Ecto neural progenitor cell (in vitro differentiated cells): ENCODE measurements at places on chromosomes 1 and 21.

DNA sequence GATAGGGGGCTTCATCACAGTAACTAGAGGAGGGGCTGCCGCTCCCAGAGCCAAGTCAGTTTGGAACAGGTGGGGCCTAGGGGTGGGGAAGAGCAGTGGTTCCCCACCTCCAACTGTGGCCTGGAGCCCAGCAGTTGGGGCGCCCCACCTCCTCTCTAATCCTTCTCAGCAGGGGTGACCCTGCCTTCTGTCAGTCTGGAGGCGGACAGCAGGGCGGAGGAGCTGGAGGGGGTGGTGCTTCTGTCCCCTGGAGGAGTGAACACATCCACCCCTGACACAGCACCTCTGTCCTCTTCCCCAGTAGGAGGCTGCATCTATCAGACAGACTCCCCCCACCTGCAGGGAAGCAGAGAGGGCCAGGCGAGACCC, 73.8 kb downstream of the MRPL37 start:
- peak; percentile 67 for DNase-seq

DNA sequence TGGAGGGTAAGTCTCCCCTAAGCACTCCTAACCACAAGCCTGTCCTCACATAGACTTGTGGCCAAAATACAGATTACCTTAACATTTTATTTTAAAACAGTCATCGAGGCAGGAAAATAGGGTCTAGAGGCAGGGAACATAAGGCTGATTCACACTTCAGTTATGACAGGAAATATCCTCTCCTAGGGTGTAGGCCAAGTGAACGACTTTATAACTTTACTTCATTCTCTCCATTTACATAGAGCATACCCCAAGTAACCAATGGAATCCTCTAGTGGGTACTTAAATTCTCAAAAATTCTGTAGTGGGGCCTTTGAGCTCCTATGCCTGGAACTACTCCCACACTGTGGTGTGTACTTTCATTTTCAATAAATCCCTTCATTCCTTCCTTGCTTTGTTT, 113.0 kb downstream of the WDR3 start:
- no peak for DNase-seq

DNA sequence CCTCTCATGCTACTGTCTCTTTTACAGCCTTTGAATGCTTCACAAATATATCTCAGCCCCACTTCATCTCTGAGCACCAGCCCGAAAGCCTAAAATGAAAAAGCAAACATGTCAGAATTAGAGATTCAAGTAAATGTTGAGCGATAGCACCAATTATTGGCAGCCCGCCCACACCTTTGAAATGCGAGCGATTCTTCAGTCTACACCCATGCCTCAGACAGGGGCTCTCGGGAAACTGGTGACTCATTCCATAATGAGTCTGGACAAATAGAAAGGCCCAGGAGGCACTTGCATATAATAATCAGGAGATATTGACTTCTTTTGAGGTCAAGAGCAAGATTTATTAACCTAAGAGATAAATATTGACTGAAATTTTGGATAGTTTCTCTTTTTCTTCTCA, 487.3 kb upstream of the PTBP2 start:
- DNase-seq = no peak

DNA sequence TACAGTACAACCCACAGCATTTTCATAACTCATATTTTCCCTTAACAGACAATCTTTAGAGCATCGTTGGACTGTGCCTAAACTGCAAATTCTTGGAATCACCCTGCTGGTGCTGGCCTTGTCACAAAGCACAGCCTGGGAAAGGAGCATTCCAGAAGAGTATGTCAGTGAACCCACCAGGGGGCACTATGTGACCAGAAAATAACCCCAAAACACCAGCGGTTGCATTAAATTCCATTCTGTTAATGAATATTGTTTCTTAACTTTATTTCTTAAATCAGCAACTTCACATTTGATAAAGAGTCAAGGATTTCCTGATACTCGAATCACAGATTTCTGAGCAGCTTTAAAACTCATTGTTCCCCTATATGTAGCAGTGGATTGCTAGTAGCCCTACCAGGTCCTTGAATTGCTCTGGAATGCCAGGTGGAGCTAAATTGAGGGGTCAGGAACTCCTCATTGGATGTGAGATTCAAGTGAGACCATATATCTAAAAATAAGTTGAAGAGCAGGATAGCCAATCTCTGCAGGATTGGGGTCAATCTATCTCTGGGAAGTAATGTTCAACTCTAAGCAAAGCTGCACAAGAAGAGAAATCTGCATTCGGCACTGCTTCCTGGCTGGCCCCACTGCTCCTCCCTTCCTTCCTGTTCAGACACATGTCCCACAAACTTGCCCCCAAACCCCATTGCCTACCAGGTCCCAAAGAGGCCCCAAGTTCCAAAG, 12.7 kb upstream of the RAB4A start:
- peak; percentile 73 for DNase-seq

DNA sequence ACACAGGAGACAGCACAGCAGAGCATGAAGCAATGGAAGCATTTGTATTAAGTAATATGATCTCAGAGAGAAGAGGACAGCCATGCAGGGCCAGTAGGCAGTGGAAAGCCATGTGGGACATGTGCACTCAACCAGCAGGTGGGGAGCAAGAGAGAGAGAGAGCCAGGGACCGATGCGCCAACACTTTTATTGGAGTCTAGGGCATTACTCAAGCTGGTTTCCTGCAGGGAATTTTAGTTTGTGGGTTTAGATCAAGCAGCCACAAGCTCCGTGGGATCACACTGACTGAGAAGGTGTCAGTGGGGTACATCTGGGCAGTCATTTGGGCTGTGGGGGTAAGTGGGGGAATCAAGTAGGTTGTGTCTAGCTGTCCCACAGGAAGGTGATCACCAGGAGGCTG, 137.1 kb downstream of the PCBP3 start:
- DNase-seq = no peak

- DNase-seq = no peak
Measured at GRCh38 chr21:17613242-17613676, 558 bp upstream of the BTG3 start.

- no peak for DNase-seq
Measured at GRCh38 chr1:112359961-112360767, 35.9 kb upstream of the CTTNBP2NL start.

DNA sequence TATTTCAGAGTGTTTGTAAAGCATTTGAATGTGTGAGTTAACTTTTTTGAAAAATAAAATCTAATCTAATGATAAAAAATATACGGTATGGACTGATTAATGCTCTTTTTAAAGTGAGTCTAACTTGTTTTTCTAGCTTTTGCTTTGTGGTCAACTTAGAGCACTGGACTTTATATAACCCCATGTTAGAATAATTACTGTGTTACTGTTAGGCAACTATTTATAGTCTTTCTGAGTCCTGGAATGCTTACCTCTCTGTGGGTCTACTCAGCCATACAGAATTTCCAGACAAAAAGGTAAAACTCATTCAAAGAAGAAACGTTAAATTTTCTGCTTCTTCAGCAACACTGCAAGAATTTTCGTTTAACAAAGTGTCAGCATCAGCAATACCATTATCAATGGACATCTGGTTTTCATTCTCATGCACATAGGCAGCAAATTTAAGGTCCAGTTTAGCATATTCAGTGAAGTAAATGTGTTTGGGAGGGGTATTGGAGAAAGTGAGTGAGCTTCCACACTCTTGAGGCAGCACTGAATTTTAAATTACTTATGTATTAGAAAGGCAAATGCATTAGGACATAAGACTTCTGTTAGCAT, 664.7 kb upstream of the NEGR1 start:
- no peak for DNase-seq

- DNase-seq = no peak
Measured at GRCh38 chr1:232507571-232507970, 122.4 kb downstream of the SIPA1L2 start.

GRCh38 chr21:44572959-44573583, 458 bp upstream of the KRTAP10-4 start:
- no peak for DNase-seq

DNA sequence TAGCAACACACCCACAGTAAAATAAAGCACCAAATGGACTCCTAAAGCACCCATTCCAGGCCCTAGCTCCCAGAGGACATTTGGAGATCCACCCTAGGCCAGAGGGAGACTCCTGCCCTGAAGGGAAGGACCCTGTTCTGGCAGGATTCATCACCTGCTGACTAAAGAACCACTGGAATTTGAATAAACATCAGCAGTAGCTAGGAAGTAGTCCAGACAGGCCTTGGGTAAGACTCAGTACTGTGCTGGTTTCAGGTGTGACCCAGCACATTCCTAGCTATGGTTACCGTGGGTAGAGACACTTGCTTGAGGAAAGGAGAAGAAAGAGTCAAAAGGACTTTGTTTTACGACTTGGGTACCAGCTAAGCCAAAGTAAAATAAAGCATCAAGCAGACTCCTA, 92.7 kb upstream of the LRRC7 start:
- DNase-seq = no peak

GRCh38 chr1:63322944-63323864, 837 bp downstream of the FOXD3 start:
- DNase-seq = peak; percentile 71

- no peak for DNase-seq
Measured at GRCh38 chr21:35002879-35003722, 46.0 kb downstream of the RUNX1 start.

GRCh38 chr1:155007251-155007828, 4.7 kb downstream of the ZBTB7B start:
- no peak for DNase-seq

DNA sequence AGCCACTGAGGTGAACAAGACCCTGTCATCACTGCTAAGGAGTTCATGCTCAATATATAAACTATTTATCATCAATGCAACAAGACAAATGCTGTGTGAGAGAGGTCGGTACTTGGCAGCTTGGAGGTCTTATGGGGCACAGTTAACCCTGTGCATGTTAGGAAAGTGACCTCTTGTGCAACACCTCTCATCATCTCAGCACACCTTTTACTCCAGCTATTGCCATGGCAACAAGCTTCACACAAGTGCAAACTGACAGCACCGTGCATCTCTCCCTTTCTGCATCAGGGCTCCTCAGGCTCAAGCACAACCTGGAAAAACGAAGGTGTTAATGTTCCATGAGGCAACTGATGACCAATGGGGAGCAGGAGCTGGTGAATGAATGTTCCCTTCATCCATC, 14.7 kb upstream of the MYSM1 start:
- no peak for DNase-seq

DNA sequence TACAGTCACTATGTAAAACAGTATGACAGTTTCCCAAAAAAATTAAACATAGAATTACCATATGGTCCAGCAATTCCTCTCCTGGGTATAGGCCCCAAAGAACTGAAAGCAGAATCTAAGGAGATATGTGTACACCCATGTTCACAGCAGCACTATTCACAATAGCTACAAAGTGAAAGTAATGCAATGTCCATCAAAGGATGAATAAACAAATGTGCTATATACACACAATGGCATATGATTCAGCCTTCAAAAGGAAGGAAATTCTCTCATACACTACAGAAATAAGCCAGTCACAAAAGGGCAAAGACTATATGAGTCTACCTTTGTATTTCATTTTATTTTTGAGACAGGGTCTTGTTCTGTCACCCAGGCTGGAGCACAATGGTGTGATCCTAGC, 120.4 kb downstream of the TOMM20 start:
- DNase-seq = no peak

- no peak for DNase-seq
Measured at GRCh38 chr1:80272495-80272894, 1266.0 kb upstream of the ADGRL4 start.

DNA sequence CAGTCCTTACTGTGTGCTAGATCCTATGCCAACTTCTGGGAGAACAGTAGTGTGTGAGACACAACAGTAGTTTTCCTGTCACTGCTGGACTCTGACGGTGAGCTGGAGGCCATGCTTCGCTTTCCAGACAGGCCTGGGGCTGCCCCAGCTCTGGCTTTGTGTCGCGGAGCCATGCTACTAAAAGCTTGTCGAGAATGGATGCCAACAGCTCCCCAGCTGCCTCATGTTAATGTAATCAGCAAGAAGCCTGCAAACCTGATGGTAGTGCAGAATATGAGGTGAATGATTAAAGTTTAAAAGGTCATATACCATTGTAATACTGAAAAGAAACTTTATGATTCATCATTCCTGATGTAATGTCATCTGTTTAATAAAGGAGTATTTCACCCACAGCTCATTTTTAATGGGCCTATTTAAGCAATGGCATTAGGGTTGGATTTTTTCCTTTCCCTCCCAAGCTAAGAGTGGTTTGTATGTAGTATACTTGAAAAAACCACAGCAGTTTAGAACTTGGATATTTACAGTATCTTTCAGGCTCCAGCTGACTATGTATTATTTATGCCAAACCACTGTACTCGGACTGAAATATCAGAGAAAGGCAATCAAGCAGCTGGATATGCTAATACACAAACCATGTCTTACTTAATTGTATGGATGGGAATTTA, 343.0 kb downstream of the NUF2 start:
- DNase-seq = no peak

- no peak for DNase-seq
Measured at GRCh38 chr1:182680901-182681567, 3.4 kb downstream of the RGS8 start.

- no peak for DNase-seq
Measured at GRCh38 chr1:89566761-89567174, 42.1 kb downstream of the LRRC8B start.

- DNase-seq = no peak
Measured at GRCh38 chr21:39705849-39706248, 39.1 kb upstream of the IGSF5 start.

DNA sequence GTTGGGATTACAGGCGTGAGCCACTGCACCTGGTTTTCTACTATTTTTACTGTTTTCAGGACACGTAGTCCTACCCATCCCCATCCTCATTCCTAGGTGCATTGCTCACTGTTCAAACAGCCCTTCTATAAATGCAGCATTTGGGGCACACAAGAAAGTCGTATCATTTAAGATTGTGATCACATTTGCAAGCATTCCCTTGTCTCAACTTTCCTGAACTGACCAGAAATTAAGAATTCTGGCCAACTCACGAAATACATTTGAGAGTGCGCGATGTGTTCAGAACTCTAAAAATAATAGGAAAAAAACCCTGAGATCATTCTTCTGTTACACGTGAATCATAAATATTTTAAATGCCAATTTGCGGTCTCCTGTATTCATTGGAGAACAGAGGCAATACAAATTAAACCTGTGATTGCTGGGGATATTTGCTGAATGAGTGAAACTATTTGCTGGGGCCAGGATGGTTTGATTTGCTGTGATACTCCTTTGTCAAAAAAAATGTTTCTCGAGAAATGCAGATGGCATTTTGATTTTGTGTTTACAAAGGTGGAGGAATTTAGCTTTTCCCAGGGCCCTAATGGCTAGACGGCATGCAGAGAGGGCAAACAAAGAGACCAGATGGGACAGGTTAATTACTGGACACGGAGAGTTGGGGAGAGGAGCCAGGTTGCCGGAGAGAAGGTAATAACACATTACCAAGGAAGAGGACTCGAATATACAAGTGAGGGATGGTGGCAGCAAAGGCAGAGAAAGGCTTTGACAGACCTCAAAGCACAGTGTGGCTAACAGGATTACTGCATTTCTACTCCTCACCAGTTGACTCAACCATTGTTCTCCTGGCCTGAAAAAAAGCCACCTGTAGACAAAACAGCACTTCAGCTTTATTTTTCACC, 38.4 kb downstream of the STPG1 start:
- peak; percentile 61 for DNase-seq

GRCh38 chr1:239997515-239998311, 94.0 kb upstream of the FMN2 start:
- DNase-seq = peak; percentile 79

GRCh38 chr21:44989537-44989886, 49.7 kb downstream of the SLX9 start:
- no peak for DNase-seq

- no peak for DNase-seq
Measured at GRCh38 chr21:30168086-30168485, 1.5 kb upstream of the CLDN17 start.
